AG09309 (cell line): ENCODE measurements at places on chromosomes 4 and X.
A peak's percentile ranks its signal among the peaks of the same experiment; 100 is the strongest.

- no peak for DNase-seq
These were observed 12.8 kb upstream of the TMSB4X start for GRCh38 chrX:12962041-12962504.

DNA sequence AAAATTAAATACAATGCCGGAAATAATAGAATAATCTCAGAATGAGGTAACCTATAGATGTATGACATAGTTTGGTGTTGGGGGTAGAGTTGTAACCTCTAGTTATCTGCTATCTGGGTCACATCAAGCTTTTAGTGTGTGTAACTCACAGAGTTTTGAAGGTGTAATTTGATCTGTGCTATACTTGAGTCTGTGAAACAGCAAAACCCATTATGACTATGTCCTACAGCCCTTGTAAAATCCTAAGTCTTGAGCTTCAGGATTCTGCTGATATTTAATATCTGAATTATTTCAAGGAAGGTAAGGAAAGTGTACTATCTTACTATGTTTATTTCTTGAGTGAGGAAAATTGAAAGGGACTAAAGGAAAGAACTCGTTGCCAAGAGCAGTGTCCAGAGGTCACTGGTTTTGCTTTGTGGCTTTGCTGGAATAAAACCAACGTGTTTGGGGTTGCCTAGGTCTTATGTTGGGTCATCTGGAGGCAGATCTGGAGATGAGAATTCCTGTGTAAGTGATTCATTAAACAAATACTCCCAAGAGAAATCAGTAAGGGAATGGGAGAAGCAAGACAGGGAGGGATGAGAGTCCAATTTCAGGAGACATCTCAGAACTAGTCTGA is 107.8 kb upstream of the CBLL2 start:
- no peak for DNase-seq

- DNase-seq: no peak
These were observed 12.8 kb downstream of the CLDN2 start for GRCh38 chrX:106932960-106933537.

GRCh38 chrX:97402903-97403302 is 519.2 kb downstream of the RPA4 start:
- DNase-seq: no peak

- DNase-seq: no peak
These were observed 195.6 kb upstream of the TACR3 start for GRCh38 chr4:103915224-103915869.

GRCh38 chr4:99578714-99579113 is 4.1 kb downstream of the MTTP start:
- DNase-seq: no peak

DNA sequence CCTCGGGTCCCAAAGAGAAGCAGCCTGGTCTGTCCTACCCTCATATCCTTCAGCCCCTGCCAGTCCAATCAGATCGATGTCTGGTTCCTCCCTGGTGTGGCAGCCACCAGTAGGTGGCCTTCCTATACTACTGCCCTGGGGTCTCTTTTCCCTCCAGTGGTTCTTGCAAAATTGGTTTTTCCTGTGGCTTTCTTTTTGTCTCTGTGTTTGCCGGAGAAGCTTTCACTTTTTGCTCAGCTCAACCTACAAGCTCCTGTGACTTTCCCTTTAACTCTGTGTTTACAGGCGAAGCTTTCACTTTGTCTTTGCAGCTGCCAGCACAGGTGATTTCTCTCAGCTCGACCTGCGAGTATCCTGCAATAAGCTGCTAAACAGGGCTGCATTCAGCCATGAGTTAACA is 46.8 kb downstream of the UGT2A3 start:
- no peak for DNase-seq

- DNase-seq: peak; percentile 41
These were observed 82.9 kb downstream of the CAMK2D start for GRCh38 chr4:113678641-113679040.

DNA sequence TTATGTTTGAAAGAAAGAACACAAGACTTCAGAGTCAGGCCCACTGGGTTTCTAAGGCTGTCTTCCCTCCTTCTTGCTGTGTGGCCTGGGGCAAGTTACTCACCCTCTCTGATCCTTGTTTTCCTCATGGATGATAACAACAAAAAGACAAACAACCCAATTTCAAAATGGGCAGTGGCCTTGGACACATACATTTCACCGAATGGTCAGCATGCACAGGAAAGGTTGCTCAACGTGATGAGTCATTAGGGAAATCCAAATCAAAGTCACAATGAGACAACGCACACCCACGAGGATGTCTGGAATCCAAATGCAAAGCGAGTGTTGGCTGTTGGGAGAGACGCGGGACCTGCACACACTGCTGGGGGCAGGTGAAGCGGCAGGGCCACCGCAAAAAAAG is 50.8 kb upstream of the PPP2R2C start:
- DNase-seq: no peak

DNA sequence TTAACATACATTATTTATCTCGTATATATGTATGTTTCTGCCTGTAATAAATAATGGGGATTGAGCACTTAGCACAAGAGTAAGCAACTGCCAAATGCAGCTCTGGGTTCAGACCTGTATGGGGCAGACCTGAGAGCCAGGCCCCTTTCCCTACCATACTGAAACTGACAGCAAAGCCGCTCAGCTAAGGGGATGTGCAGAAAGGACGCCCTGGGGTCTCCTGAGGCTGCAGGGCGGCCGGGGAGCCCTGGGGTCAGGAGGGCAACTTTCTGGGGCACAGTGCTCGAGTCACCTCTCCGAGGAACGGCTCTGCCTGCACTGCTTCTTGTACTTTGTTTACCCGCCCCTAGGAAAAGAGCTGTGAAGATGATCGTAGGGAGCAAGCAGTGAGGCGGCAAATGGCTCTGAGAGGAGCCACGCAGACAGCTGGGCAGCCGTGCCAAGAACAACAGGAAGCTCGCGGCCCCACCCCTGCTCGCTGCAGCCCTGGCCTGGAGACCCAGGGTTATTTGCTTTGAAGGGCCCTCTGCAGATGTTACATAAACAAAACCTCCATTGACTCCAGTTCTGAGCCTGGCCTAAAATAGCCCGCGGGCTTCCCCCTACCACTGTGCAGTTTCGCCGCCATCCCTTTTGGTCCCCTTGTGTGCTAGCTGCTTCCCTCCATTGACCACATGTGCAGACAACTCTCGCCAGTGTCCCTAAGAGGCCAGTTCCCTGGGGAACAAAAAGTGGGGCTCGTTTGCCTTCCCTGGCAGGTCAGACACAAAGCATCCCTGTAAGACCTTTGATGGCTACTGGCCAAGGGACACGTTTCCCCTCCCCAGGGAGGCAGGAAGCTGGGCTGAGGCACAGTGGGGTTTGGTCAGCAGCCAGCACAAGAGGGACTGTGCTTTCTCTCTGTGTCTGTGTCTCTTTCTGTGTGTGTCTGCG is 111.3 kb upstream of the LNX1 start:
- no peak for DNase-seq

GRCh38 chrX:129825746-129826505 is 17.8 kb downstream of the ZDHHC9 start:
- DNase-seq: no peak

DNA sequence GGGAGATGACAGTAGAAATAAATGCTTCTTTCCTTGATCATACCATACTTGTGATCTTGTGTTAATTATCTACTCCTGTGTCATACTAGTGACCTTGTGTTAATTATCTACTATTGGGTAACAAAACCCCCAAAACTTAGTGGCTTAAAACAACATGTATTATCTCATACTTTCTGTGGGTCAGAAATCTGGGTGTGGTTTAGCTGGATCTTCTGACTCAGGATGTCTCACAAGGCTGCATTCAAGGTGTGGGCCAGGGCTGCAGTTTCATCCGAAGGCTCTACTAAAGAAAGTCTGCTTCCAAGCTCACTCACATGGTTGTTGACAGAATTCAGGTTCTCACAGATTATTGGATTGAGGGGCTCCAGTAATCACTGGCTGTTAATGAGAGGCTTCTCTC is 70.3 kb upstream of the NDP start:
- no peak for DNase-seq

DNA sequence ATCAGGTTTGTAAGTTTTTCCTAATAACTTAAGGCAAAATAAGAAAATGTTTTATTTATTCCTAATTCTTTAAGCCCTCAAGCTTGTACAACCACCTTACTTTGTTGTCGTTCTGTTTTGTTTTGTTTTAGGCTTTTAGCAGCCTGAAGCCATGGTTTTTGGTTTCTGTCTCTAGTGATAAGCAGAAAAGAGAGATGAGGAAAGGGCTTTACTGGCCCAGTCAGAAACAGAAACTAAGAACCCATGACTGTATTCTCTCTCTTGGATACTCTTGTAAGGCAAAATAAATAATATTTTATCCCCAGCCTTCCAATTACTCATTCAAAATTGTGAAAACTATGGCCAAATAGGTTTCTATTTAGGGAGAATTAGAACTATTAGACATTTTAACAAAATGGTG is 29.4 kb downstream of the TBC1D19 start:
- DNase-seq: no peak
